ENCODE measurements at places on chromosomes 2 and 18.

GRCh38 chr2:227657199-227657845, 9.3 kb upstream of the SCYGR5 start:
- no peak for DNase-seq

DNA sequence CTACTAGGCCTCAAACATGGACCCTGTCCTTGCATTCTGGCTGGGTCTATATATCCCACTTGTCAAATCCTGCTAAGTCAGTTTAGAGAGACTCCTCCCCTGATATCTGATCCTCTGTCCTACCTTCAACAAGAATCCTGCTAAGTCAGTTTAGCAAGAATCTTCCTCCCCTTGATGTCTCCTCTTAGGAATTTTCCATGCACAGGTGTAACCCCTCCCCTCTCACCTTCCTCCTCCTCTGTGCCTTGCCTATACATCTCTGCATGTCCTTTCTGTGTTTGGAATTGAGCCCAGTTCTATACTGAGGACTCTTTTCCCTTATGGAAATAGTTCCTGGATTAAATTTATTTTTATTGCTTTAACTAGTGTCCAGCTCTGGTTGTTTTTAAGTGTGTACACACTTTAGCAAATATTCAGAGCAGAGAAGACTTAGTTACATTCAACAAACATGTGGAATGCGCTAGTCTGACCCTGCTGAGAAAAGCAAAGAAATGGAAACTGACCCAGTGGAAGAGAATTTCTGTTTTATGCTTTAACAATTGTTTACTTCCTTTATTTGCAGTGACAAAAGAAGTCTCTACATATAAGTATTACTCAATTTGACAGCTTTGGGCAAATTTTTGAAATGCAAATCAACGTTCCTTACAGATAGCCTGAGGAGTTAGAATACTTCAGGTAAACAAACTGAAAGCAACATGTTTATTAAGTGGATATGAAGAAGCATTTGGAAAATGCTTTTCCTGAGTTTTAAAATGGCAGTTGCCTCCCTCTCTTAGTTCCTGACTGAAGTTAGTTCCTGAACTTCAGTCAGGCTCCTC, 80.6 kb downstream of the RIT2 start:
- no peak for DNase-seq

- no peak for DNase-seq
These were observed 293.9 kb upstream of the DCC start for GRCh38 chr18:52045946-52046675.

DNA sequence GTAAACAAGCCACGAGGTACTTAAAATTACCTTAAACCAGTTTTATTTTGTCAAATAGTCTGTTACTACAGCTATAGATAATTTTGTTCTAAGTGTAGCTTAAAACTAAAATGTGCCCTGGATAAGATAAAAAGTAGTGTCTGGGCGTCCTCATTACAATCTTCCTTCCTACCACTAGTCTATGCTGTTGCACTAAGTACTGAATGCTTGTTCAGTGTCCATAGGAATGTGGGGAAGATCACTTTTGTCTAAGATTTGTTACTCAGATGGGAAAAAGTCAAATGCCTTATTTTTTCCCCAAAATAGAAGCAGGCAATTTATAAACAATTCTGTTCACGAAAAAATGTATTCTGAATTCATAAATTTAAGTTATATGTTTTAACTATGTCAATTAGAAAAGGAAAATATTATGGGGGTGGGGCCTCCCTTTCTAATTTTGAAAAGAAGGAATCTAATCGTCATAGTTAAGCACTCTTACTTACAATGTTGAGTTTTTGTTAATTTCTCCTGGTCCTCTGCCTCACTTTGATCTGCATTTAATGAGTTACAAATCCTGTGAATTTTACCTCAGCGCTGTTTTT, 140.4 kb upstream of the VRK2 start:
- DNase-seq: no peak

DNA sequence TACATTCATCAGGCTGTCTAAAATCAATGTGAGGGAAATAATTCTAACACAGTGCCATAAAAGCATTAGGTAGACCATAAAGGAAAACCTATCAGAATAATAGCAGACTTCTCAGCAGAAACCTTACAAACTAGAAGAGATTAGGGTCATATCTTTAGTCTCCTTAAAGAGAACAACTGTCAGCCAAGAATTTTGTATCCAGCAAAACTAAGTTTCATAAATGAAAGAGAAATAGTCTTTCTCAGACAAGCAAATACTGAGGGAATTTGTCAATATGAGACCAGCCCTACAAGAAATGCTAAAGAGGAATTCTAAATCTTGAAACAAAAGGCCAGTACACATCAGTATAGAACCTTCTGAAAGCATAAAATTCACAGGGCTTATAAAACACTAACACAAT, 482.0 kb downstream of the SATB2 start:
- no peak for DNase-seq

- DNase-seq: no peak
These were observed 79.6 kb upstream of the UBXN4 start for GRCh38 chr2:135662088-135662487.

DNA sequence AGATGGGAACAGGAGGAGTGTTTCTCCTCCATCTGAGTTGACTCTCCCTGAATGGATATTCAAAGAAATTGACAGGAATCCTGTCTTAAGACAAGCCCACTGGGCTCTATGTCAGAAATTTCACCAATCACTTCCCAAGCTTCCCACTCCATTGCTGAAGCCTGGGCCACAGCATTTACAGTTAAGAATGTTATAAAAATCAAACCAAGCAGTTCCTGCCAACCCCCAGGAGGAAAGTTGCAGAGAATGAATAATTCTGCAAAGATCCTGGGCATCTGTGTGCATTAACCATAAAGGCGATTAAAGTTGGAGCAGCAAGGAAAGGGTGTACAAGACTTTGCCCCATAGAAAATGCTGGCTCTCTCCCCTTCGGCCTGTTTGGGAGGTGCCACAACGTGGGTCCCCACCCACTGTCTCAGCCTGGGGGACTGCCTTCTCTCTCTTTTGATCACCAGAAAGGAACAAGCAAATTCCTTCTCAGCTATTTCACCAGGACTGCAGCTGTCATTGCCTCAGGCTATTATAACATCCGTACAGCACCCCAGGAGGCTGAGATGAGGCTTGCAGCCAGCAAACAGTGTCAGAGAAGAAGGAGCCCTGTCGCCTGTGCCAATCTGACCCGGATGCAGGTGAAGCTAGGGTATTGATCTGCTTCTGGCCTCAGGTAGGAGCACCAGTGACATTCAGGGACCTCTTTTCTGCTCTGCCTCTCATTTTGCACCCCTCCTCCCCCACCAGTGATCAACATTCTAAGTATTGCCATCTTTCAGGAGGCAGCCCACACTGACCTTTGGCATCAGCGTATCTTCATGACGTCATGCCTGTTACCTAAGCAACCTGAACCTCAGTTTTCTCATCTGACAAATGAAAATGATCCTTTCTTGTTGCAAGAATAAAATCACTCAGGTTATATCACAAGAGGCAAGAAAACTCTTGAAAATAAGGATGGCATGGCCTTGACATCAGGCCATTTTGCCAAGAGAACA, 219.0 kb downstream of the SH3BP4 start:
- no peak for DNase-seq

DNA sequence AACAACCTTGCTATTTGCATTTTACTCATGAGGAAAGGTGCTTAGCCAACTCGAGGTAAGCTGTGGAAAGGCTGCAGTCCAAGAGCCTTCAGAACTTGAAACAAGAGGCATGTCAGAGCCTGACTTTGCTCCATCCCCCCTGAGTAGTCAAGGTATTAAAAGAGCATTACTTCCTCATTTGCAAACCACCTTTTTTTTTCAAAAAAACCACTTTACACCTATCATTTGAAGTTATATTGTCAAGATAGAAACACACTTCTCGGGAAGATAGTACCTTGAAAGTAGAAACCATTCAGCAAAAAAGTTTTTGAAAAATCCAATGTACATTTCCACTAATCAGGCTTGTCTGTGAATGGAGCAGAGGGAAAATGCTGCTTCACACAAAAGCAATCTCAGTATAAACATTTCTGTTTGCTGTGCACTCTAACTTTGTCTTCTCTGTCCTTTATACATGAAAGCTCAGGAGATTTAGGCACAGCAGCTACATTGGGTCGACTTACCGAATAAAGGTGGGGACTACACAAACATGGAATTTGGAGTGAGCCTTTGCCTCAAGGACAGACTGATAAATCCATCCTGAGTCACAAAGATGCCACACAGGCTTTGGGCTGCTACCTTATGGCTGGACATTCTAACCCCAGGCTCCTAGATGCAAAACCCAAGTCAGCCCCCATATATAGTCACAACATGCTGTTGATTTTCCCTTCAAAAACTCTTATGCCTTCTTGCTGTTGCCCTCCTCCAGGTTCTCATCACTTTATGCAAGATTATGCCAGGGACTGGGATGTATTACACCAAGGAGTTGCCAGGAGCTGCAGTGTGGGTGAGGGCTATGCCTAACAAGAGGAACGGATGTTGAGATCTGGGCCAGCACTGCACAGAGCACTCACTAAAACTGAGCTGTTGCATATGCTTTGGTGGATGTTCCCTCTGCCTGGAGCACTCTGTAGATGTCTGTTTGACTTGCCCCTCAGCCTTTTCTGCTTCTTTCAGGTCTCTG, 41.4 kb upstream of the EML4 start:
- DNase-seq: no peak

GRCh38 chr2:23394700-23395099, 9.7 kb downstream of the KLHL29 start:
- no peak for DNase-seq

- no peak for DNase-seq
These were observed 573.2 kb downstream of the ZEB2 start for GRCh38 chr2:143946436-143947391.

DNA sequence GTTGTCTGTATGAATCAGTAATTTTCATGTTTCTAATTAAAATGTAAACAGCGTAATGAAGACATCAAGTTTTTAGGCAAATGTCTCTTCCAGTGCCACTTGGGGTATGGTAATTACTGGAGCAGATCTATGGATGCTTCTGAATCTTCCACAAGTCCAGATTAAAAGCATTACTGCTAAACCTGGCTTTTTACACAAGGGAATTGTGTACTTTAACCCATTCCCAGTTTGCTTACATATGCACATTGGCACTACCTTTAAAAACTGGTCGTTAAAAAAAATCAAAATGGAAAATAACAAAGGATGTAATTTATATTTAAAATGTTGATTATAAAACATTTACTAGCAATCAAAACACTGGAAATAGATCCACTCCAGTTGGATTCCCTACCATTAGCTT, 19.7 kb downstream of the FIGN start:
- no peak for DNase-seq

DNA sequence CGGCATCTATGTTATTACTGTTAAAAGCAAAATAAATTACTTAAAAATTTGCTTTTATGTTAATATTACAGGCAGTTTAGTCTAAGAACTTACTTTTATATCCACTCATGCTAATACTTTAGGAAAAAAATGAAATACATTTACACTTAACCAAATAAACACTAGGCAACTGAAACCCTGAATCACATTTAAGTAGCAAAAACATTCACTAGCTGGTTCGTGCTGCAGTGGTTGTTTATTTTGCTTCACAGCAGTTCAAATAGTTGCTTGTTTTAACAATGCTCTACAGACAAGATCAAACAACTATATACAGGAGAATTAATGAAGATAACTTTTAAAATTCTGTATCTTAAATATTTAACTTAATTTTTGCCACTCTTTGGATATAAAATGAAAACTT, 60.8 kb downstream of the ABCG8 start:
- DNase-seq: no peak

DNA sequence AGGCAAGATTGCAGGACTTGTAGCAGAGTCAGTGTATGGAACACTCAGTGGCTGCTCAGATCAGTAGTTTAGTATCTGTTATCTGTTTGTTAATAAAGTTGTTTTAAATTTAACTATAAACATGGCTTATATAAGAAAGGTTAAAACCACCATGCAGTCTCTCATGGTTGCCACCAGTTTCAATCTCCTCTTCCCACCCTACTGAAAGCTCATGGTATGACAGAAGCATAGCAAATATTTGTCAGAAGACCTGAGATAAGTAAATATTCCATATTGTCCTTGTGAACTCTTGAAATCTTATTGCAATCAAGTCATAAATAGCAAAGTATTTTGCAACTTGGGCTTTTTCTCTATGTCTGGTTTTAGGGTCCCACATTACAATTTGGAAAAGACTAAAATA, 2.1 kb upstream of the COL5A2 start:
- DNase-seq: no peak

Measured in bone marrow (tissue), 2 donors.